ENCODE measurements at places on chromosomes 1 and 21.
A peak's percentile ranks its signal among the peaks of the same experiment; 100 is the strongest.

- DNase-seq, result no peak
Observed at GRCh38 chr1:89780721-89781120, 40.1 kb upstream of the LRRC8D start.

- no peak for DNase-seq
Observed at GRCh38 chr21:45499970-45500577, 42.2 kb downstream of the SLC19A1 start.

DNA sequence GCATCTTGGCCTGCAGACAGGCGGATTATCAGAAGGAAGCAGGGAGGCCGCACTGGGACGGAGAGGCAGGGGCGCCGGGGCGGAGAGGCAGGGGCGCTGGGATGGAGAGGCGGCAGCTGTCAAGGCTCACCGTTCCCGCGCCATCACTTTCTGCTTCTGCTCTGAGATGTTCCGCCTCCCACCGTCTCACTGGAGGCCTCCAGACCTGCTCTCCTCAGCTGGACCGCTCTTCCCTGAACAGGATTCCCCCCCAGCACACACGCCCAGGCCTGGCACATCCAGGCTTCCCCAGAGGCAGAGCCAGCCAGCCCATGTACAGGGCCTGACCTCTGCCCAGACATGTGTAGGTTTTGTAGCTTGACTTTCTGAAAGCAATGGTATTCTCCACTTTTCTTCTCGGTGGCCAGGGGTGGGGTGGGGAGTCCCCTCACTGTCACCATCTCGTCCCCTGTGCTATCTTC, 84.1 kb downstream of the RIPK4 start:
- DNase-seq, result no peak

DNA sequence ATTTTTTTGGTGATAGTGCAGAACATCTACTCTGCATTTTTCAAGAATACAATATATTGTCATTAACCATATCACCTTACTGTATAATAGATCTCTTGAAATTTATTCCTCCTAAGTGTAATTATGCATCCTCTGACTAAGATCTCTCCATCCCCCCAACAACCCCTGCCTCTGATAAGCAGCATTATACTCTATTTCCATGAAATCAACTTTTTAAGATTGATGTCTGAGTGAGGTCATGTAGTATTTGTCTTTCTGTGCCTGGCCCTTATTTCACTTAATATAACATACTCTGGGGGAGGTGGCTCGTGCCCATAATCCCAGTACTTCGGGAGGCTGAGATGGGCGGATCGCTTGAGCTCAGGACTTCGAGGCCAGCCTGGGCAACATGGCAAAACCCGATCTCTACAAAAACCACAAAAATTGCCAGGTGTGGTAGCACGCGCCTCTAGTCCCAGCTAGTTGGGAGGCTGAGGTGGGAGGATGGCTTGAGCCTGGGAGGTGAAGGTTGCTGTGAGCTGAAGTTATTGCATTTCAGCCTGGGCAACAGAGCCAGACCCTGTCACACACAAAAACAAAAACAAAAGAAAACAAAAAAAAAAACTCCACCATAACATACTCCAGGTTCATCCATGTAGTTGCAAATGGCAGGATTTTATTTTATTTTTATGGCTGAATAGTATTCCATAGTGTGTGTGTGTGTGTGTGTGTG, 5.7 kb downstream of the ACOT11 start:
- no peak for DNase-seq

DNA sequence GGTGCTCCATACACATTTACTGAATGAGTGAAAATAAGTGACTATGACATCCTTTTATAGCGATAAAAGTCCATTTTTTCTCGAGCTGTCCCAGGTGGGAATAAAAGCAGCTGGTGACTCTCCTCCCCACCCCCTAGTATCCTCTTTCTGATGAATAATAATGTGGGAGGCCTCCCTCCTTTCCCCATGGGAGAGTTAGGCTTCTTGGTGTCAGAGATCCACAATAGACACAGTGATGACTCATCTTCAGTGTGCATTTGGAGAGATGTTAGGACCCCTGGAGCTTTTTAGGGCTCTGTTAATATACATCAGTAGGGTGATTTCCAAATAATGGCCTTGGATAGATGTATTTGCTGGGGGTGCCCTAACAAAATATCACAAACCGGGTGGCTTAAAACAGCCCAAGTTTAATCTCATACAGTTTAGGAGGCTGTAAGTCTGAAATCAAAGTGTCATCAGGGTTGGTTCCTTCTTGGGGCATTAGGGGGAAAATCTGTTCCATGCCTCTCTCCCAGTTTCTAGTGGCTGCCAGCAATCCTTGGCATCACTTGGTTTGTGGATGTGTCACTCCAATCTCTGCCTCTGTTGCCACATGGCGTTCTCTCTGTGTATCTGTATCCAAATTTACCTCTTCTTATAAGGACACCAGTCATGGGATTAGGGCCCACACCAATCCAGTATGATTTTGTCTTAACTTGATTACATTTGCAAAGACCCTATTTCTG, 4.4 kb upstream of the PHC2 start:
- no peak for DNase-seq

DNA sequence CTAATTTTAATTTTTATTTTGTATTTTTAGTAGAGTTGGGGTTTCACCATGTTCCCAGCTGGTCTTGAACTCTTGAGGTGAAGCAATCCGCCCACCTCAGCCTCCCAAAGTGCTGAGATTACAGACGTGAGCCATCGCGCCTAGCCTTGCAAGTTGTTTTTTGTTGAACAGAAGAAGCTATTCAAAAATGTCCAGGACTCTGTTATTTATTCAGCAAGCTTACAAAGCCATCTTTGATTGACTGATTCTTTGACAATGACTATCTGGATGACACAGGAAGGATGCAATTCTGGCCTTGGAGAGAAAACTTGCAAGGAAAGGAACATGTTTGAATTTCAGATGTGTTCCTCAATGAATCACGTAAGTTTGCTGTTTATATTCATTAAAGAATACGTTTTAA, 63.5 kb downstream of the MAP3K7CL start:
- no peak for DNase-seq

DNA sequence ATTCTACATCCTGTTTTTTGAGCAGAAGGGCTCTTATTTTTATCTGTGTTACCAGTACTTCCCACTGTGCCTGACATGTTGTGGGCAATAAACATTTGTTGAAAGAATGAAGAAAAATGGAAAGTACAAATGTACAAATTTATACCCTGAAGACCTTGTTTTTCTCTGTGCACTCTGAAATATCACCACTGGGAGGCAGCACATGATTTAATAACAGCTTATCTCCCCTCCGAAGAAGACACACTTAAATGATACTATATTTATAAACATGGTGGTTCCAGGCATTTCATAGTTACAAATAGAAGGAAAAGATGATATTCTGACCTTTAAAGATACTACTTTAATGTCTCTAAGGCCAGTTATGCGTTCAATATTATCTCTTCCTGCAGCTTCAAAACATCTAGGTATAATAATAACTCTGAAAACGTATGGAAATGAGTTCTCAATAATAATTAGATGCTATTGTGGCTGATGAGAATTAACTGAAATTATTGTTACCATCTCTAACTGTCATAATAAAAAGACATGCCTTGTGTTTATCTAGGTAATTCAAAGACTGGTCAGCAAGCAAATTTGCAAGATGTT, 12.8 kb downstream of the DYNLT5 start:
- DNase-seq, result peak; percentile 32

DNA sequence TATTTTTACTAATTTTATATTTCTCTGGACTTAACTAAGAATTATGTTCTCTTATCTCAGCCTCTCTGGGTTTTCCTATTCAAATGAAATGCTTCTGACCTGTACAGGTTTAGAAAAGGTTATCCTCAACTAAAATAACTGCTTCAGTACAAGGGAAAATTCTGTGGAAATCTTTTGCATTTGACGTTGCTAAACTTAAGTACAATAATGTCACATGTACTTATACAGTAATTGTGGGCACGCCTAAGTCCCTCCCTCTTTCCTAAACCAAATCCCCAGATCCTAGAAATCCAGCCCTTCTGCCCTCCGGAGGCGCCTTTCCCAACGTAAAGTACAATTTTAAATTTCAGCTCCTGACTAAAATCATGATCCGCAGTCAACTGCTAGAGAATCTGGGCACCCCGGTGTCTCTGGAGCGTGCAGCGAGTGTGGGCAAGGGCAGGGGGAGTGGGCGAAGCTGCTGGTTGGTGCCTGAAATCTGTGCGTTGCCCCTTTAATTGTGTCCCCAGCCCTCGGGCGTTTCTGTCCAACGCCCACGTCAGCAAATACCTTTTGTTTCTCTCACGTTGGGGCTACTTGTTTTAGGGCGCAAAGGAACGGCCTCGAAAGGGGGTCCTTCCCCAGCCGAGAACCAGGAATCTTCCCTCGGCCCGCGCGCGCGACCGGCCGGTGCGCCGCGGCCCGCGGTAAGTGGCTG, at the start of gene ZBTB8A:
Gene ZBTB8A, plus strand, starts transcription at position 541 of the 697 bp plus-strand sequence. CDS start 53,505 bp downstream, outside the sequence.
- peak; percentile 50 for DNase-seq

GRCh38 chr1:168535536-168535935, 8.3 kb downstream of the XCL2 start:
- DNase-seq, result no peak

GRCh38 chr1:100481303-100481702, 56.6 kb upstream of the GPR88 start:
- DNase-seq, result no peak

DNA sequence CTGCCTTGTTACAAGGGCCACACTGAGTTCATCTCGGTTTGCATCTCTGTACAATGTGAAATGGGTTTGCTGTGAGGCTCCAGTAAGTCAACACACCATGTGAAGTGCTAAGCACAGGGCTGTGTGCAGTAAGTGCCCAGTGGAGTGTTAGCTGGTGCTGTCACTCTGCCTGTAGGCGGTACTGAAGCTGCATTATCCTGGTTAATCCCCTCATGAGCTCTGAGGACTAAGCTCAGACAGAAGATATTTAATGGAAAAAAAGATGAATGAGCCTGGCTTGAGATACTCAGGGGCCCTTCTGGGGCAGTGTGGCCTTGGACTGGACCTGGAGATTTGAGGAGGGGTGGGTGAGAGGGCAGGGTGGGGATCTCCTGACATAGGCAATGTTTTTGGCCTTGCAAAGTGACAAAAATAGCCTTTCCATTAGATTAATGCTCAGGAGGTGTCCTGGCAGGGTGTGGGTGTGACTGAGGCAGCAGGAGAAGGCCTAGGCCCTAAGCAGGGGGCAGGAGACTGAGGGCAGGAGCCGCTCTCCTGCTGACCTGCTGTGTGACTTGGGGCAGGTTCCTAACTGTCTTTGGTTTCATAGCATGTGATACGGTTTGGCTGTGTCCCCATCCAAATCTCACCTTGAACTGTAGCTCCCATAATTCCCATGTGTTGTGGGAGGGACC, 570.5 kb downstream of the PTPRU start:
- no peak for DNase-seq

GRCh38 chr21:32094804-32095203, 184.0 kb downstream of the MIS18A start:
- no peak for DNase-seq

- DNase-seq, result no peak
Observed at GRCh38 chr1:67342076-67342890, 34.6 kb downstream of the IL12RB2 start.

- no peak for DNase-seq
Observed at GRCh38 chr1:221805121-221805520, 63.2 kb upstream of the DUSP10 start.

DNA sequence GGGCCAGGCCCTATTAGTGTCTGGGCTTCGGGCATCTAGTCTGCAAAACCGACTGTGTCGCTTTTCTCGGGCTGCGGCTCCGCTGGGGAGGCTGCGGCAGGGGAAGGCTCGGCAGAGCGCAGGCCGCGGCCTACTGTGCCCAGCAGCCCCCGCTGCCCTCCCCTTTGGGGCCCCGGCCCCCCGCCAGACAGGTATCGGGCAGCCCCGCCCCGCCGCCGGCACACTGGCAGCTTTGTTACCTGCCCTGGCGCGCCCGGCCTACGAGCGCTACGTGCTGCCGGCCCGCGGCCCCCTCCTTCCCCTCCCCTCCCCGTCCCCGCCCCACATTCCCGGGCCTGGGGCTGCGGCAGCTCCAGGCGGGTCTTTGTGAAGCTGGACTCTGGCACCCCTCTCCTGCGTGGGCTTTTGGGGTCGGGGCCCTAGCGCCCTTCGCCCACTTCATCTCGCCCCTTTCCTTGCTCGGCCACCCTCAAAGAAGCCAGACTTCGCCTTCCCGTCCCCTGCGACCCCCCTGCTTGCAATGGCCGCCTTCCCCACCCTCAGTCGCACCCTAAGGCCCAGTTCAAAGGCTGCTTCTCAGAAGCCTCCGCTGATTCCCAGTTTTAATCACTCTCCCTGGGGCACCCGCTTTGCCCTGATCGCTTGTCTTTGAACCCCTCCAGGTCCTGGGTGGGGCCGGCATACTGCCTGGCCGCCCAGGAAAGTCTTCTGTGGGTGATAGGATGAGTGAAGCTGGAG, 48.9 kb upstream of the SLC2A1 start:
- DNase-seq, result no peak

- DNase-seq, result no peak
Observed at GRCh38 chr1:168894397-168894903, 165.4 kb upstream of the DPT start.

DNA sequence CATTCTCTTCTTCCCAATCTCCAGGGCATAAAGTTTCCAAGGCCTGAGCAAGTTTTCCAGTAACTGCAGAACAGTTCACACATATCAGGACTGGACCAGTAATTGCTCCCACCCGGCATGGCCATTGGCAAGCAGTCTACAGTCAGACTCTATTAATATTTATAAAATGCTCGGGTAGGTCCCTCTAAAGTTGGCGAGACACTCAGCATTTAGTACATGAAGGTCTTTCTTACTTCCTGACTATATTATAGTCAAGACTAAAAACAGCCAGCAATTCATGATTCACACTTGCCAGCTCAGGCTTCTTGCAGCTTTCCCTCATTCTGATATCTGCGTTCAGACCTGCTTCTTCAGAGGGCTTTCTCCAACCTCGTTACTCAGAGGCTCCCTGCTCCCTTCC, 25.4 kb downstream of the GADD45A start:
- DNase-seq, result no peak

DNA sequence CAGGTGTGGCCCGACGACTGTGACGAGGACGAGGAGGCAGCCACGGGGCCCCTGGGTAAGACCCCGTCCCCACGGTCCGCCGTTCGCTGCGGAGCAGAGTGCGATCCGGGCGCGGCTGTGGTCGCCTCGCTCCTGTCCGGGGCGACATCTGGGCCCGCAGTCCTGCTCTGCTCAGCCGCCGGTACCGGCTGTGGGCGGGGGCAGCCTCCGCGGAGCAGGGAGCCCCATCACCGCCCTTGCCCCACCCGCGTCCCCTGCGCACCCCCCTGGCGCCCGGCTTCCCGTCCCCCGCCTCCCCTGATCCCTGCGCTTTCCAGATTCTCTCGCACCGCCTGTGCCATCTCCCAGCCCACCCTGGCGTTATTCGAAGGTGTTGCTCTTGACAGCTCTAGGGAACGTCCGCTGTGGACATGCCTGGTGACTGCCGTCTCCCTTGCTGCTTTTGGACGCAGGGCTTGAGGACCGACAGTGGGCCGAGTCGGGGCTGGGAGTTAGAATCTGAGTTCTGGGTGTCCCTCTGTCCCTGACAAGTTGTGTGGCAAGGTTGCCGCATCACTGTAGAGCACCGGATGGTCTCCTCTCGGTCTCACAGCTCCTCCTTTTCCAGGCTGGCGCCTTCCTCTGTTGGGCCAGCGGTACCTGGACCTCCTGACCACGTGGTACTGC, 596 bp downstream of the TOR3A start:
- peak; percentile 56 for DNase-seq

GRCh38 chr1:202553560-202554038, 156.7 kb downstream of the SYT2 start:
- no peak for DNase-seq
